ENCODE measurements at places on chromosomes 16 and 17.

DNA sequence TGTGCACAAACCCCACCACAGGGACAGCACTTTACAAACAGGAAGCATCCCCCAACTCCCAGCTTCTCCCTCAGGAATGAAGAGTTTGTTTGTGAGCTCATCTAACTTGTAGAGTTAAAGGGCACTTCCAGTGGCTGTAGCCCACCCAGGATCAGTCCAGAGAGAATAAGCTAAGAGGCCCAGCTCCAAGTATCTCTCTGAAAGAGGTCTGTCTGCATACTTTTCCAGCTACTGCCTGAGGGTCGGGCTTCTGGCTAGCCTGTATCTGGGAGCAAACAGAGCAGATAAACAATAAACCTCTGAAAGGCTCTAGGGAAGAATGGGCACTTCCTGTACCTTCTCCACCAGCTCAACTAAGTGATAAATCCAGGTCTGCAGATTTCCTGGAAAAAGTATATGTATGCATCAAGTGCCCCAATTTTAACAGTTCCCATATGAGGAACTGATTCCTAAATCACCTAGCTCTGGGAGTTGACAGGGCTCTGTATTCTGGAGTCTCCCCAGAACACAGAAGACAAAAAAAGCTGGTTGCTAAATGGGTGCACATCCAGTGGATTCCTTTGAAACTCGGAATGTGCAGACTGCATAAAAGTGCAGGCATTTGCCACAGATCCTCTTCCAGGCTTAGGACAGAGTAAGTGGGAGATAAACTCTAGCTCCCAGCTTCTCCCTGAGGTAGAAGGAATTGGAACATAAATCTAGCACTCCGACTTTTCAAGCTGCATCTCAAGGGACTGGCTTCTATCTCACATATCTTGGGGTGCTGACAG, 37.1 kb upstream of the MYLK3 start:
- no peak for DNase-seq

DNA sequence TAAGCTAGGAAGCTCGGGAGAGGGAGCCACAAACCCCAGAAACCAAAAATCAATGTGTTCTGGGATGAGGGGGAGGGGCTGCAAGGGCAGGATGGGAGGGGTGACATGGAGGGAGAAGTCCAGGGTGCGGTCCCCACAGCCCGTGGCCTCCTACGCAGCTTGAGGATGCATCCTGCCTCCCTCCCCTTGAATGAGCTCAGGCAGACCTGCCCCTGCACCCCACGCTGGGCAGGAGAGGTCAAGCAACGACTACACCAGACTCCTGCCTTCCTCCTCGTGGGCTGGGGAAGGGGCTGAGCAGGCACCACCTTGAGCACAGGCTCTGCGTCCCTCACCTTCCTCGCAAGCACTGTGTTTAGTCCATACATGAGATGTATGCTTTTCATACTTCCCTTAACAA, 3.9 kb downstream of the ANKRD13B start:
- no peak for DNase-seq

- no peak for DNase-seq
Observed at GRCh38 chr16:86881861-86882273, 303.5 kb downstream of the FOXL1 start.

DNA sequence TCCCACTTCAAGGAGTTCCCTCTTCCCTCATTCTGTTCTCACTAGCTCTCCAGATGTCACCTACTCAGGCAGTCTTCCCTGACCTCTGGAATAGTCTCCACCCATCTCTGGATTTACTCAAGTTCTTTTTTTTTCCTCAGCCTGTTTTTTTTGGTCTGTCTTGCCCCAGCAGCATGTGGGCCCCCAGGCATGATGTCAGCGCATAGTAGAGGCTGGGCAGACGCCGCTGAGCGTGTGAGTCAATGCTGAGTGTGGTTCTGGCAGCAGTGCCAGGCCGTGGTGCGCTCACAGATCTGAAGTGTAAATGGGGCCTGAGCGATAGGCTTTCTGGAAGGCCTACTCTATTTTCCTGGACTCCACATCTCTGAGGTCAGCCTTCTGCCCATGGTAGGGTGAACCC, 2.7 kb upstream of the KCNJ18 start:
- DNase-seq, result no peak

GRCh38 chr16:50769-51591, 2.4 kb downstream of the POLR3K start:
- DNase-seq, result no peak

- DNase-seq, result no peak
Observed at GRCh38 chr17:17669580-17670235, 11.6 kb upstream of the RAI1 start.

DNA sequence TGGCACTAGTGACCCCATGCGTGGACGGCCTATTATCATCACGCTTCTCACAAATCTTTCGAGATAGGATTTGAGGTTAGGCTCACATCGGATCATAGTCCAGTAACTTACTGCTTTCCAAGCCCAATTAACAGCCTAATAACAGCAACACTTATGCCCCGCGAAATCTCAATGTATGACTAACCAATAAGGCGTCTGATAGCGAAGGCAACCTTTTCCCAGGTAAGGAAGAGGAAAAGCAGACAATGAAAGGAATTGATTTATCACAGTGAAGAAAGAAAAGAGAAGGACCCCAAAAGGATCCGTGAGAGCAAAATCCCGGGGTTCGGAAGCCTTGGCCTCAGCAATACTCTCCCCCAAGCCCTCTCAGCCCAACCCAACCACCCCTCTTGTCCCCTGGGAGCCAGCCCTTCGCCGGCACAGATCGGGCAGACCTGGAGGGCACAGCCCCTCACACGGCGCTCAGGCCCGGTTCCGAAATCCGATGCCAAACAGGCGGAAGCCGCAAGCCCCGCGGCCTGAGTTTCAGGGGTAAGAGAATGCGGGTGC, 534 bp downstream of the GPATCH8 start:
- no peak for DNase-seq

DNA sequence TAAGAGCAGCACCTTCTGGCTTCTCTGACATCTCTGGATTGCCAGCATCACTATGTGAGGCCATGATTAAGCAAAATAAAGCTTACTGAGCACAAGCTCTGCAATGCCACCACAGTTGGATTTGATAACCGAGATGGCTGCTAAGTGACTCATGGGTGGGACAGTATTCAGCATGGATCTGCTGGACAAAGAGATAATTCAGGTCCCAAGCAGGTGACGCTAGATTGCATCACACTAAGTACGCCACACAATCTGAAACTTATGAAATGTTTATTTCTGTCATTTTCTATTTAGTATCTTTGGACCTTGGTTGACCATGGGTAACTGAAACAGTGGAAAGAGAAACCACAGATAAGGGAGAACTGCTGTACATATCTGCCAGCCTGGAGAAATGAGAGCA, 27.4 kb downstream of the CDRT15 start:
- no peak for DNase-seq

DNA sequence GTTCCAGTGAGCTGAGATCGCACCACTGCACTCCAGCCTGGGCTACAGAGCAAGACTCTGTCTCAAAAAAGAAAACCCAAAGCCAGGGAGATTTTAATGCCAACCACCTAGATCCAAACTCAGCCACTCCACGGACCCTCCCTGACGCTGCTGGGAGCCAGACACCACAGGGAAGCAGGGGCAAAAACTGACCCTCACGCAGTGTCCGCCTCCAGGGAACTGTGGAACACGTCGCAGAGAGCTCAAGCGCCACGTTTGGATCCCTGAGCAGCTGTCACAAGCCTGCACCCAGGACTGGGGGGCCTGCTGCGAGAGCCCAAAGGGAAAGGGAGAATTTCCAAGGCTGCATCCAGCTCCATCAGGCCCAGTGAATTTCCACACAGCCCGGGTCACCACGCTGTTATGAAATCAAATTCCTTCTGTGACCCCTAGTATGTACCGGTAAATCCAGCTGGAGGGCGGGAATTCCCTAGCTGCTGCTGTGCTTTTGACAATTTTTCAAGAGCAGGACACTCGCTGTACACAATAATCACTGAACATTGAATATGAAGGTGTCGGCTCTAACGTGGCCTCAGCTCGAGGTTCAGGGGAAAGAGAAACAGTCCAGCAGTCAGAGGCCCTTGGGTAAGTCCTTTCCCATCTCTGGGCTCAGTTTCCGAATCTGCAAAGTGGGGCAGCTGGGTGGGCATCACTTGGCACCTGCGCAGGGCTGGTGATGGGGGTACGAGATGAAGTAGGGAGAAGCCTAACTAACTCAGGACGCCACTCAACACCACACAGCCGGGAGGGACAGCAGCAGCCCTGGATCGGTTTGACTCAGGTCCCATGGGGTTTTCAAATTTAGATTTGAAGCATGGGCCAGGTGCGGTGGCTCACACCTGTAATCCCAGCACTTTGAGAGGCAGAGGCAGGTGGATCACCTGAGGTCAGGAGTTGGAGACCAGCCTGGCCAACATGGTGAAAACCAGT, 8.6 kb downstream of the CARHSP1 start:
- DNase-seq, result no peak

- DNase-seq, result no peak
Observed at GRCh38 chr17:76679239-76679638, 31.5 kb downstream of the MXRA7 start.

GRCh38 chr17:49506282-49506681, 11.2 kb downstream of the NGFR start:
- no peak for DNase-seq

GRCh38 chr16:56916571-56917403, 15.2 kb upstream of the HERPUD1 start:
- DNase-seq, result no peak

DNA sequence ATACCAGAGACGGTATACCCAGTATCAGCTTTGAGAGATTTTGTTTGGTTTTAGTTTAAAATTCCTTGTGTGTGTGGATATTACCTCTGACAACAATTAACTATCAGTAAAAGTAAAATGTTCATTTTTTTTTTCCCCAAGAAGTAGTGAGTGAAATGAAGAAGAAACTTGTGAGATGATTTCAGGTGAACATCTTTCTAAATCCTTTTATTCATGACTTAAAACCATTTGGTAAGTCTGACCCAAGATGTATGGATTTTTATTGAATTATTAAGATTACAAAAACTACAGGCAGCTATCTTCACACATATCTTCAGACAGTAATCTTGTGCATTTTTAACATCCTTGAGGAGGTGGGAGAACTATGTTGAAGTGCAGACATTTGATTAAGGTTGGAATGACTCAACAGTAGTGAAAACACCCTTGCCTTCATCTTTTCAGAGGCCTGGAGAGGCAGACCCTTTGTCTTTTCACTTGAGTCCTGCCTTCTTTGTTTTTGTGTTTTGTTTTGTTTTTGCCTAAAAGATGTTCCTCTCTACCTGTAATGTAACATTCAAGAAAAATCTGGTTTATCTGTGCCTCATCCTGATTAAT, 240.3 kb upstream of the TBX2 start:
- no peak for DNase-seq

- DNase-seq, result peak; percentile 20
Observed at GRCh38 chr16:88454523-88454947, 1.5 kb downstream of the ZFPM1 start.

DNA sequence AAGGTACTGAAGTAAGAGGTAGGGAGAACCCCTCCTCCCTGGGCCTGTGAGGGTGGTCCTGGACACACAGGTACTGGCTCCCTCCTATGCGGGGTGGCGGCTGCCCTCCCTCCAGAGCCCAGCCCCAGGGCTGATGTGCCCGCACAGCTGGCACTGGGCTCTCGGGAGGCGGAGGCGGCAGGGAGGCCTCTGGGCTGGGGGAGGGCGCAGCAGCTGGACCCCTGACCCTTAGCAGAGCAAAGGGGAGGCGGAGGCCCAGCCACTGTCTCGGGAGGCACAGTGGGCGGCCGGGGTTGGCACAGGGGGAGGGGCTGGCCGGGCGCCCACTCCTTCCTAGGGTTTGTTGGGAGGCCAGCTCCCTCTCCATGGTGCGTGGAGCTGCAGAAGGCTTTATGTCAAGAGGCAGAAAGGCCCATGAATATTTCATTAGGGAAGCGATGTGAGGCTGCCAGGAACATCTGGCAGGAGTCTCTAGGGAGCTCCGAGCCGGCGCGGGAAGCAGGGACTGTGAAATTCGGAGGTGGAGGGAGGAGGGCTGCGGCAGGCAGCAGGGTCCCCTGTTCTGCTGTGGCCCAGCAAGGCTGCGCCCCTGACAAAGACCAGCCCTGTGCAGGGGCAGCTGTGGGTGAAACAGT, 44.1 kb upstream of the ACSF3 start:
- DNase-seq, result no peak

DNA sequence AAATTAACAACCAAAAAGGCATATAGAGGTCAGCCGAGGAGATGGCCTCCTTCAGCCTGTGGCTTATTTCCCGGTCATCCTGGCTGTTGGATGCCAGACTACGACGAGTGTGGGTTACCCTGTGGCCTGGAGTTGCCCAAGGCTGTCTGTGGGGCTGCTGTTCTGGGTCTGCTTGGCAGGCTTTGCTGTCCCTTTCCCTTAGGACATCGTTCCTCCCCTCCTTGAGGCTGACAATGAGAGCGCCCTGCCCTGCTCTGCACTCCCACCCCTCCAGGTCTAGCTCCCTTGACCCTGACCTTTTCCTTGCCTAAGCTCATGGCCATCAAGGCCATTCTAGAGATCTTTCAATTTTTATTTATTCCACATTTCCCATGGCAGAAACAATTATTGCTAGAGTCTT, 1.9 kb upstream of the CBFB start:
- DNase-seq, result no peak

DNA sequence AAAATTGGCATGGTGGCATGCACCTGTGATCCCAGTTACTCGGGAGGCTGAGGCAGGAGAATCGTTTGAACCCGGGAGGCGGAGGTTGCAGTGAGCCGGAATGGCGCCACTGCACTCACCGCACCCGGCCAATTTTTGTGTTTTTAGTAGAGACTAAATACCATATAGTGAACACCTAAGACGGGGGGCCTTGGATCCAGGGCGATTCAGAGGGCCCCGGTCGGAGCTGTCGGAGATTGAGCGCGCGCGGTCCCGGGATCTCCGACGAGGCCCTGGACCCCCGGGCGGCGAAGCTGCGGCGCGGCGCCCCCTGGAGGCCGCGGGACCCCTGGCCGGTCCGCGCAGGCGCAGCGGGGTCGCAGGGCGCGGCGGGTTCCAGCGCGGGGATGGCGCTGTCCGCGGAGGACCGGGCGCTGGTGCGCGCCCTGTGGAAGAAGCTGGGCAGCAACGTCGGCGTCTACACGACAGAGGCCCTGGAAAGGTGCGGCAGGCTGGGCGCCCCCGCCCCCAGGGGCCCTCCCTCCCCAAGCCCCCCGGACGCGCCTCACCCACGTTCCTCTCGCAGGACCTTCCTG, at the start of gene HBQ1:
TSS of gene HBQ1 (plus strand) at position 359 of the 575 bp plus-strand sequence. CDS start at position 387, 28 bp downstream.
- DNase-seq, result peak; percentile 48

- no peak for DNase-seq
Observed at GRCh38 chr16:4433914-4434787, 8.5 kb downstream of the DNAJA3 start.

GRCh38 chr17:77476931-77477805, 336.4 kb downstream of the SEC14L1 start:
- no peak for DNase-seq

GRCh38 chr17:33080091-33080490, 88.4 kb downstream of the SPACA3 start:
- no peak for DNase-seq

- no peak for DNase-seq
Observed at GRCh38 chr16:65689726-65690125, 567.9 kb upstream of the CDH11 start.

All from stimulated activated CD8-positive, alpha-beta memory T cell treated with anti-CD3 and anti-CD28 coated beads, Interleukin-2, amount 100 ng/mL, for 48 hours (primary cell).